Aorta (tissue), 5 donors: ENCODE measurements at places on chromosomes 4 and X. TPM values are rescaled to one million over a fixed set of nuclear protein-coding genes. Genes with fewer than 3 reads are reported as not detected.

The SLC7A11 gene
- total RNA-seq = 1.5 TPM

The C4orf54 gene
- 1.3 TPM for total RNA-seq

The F8 gene
- total RNA-seq = 49.9 TPM

DNA sequence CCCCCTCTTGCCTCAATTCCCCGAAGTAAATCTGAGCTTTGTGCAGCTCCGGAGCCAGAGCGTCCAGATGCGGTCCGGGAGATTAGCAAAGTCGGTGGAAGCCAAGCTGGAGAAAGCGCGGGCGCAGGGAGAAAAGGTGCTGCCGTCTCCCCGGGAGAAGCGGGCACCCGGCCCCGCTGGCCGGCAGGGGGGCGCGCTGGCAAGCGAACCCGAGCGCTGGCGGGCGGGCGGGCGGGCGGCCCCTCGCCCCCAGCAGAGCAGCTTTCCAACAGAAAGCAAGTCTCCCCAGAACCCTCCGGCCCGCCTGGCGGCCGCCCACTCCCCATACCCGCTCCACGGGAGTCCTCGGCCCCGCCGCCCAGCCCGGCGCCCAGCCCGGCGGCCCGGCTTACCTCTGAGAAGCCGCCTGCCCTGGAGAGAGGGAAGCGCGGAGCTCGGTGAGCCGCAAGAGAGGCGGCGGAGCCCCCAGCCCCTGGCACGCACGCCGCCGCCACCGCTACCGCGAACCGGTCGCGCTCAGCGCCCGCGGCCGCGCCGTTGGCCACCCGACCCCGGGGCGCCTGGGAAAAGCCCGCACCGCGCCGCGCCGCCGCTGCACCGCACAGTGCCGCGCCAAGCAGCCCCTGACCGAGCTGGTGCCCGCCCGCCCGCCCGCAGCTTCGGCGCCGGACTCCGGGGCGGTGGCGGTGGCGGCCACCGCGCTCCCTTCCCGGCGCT lies 529 bp upstream of the CITED1 start:
- H3K27me3 ChIP-seq = no peaks in the 10 kb centered on the region
- no peaks in the 10 kb centered on the region for H3K4me1 ChIP-seq
- H3K36me3 ChIP-seq = no peaks in the 10 kb centered on the region
- peak overlapping the region; percentile 88 for H3K4me3 ChIP-seq
- H3K27ac ChIP-seq = no peak overlapping the region
- DNase-seq = no peak

DNA sequence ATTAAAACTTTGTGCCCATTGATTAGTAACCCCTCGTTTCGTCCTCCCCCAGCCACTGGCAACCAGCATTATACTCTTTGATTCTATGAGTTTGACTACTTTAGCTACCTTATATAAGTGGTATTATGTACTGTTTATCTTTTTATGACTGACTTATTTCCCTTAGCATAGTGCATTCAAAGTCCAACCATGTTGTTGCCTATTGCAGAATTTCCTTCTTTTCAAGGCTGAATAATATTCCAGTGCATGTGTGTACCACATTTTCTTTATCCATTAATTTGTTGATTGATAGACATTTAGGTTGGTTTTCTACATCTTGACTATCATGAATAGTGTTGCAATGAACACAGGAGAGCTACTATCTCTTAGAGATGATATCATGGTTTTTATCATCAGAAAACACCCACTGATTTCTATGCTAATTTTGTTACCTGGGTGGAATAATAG lies 3.2 kb downstream of the ALB start:
- H3K27ac ChIP-seq = no peak overlapping the region
- H3K27me3 ChIP-seq = no peaks in the 10 kb centered on the region
- H3K4me3 ChIP-seq = no peak overlapping the region

DNA sequence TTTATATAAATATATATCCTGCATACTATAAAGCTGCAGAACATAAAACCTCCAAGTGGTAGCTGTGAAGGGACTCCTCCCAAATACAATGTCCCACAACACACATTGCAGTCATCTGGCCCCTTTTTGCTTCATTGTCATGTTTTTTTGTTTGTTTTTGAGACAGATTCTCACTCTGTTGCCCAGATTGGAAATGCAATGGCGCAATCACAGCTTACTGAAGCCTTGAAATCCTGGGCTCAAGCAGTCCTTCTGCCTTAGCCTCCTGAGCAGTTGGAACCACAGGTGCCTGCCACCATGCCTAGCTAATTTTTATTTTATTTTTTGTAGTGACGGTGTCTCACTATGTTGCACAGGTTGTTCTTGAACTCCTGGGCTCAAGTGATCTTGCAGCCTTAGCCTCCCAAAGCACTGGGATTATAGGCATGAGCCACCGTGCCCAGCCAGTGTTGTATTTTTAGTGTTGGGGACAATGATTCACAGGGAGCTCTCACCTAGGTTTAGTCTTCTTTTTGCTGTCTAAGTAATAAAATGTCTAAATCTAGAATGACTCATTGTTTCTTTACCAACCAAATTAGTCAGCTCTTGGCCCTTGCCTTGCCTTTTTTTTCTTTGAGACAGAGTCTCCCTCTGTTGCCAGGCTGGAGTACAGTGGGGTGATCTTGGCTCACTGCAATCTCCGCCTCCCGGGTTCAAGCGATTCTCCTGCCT lies 24.0 kb upstream of the XIAP start:
- no peak for DNase-seq
- no peaks in the 10 kb centered on the region for H3K27me3 ChIP-seq
- H3K4me3 ChIP-seq = no peak overlapping the region
- no peaks in the 10 kb centered on the region for H3K36me3 ChIP-seq
- no peak overlapping the region for H3K27ac ChIP-seq
- no peaks in the 10 kb centered on the region for H3K4me1 ChIP-seq

DNA sequence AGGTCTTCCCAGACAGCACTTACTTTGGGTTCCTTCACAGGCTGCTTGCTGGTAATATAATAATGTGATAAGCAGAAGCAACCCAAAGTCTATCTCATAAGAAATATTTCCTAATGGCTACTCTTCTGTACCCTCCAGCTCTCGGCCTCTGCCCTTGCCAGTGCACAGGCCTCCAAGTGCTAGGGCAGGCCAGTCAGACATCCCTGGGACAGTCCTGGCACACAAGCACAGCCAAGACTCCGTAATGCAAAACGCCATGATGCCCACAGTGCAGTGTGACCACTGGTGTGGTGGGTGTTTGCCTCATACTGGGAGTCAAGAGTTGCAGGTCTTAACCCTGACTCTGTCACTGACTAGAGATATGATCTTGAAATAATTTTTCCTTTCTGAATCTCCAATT lies 35.1 kb downstream of the RNF150 start:
- H3K4me3 ChIP-seq = no peak overlapping the region
- no peaks in the 10 kb centered on the region for H3K27me3 ChIP-seq
- DNase-seq = no peak
- H3K4me1 ChIP-seq = no peaks in the 10 kb centered on the region
- H3K36me3 ChIP-seq = no peaks in the 10 kb centered on the region
- no peak overlapping the region for H3K27ac ChIP-seq

DNA sequence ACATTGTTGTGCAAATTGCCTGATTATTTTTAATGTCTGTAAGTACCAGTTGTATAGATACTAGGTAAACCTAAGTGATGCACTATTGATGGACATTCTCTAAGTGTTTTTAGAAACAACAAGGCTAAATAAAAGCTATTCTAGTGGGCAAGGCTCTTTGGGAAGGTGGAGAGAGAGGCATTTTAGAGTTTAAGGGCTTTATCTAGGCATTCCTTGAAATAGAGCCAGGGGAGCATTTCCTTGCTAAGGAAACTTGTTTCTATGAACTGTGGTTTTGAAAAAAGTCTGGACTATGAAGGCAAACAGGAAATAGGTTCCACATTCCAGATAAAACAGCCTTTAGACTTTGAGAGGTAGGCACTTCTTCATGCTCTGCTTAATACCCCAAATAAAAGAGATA lies 23.8 kb downstream of the BMX start:
- no peaks in the 10 kb centered on the region for H3K4me1 ChIP-seq
- H3K4me3 ChIP-seq = no peak overlapping the region
- no peak overlapping the region for H3K27ac ChIP-seq
- H3K36me3 ChIP-seq = no peaks in the 10 kb centered on the region
- DNase-seq = no peak

- H3K4me3 ChIP-seq = no peak overlapping the region
- no peak overlapping the region for H3K27ac ChIP-seq
- H3K36me3 ChIP-seq = no peaks in the 10 kb centered on the region
- DNase-seq = no peak
Observed at GRCh38 chr4:88137112-88137511, 21.3 kb downstream of the ABCG2 start.

GRCh38 chrX:135416546-135416945 lies 5.2 kb upstream of the SMIM10L2A start:
- H3K4me1 ChIP-seq = no peaks in the 10 kb centered on the region
- no peaks in the 10 kb centered on the region for H3K27me3 ChIP-seq
- H3K27ac ChIP-seq = no peak overlapping the region
- no peak for DNase-seq
- no peak overlapping the region for H3K4me3 ChIP-seq
- no peaks in the 10 kb centered on the region for H3K36me3 ChIP-seq

DNA sequence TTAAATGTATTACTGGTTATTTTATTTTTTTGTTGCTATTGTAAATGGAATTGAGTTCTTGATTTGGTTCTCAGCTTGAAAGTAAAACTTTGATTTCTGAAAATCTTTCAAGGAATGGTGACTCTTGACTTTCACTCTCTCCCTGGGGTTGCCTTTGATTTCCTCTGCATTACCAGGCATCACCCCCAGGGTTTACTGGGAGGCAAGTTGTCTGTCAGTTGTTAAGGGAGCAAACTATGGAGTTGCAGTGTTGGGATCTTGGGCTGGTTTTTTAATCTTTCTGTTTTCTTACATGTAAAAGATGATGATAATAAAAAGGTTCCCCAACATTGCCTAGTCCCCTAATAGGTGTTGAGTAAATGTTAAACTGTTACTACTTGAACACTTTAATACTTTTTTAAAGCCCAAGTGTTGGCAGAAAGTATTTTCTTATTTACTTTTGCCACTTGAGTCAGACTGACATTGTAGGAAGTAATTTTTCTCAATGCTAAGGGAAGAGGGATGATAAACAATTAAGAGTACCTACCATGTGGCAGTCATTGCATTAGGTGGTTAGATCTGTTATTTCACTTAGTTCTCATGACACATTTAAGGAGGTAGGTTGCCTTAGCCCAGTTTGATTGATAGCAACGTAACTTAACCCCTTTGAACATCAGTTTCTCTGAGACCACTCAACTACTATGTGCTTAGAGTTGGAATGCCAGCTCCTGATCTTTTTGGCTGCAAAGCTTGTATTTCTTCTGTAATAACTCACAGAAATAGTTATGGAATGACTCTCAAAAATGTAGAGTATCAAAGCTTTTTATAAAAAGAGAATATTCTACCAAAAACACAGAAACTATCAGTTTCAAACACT lies 67.1 kb downstream of the DCLK2 start:
- H3K27me3 ChIP-seq = no peaks in the 10 kb centered on the region
- no peaks in the 10 kb centered on the region for H3K36me3 ChIP-seq
- H3K4me3 ChIP-seq = no peak overlapping the region
- peaks cover 2% of the 10 kb centered on the region for H3K4me1 ChIP-seq
- DNase-seq = no peak

DNA sequence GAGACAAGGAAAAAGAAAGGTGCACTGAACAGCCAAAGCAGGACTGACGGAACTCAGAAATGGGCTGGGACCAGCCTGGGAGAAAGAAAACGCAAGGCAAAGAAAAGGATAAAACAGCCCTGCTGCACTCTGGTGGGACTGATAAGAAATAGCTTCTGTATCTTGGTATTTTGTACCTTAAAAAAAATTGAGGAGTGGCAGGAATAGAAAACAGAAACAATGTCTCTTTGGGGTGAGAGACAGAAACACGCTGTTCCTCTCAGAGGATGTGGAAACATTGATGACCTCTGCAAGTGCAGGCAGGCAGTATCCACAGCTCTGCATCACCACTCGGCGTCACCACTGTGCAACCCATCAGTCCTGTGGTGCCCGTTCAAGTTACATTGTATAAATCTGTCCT lies 152.5 kb upstream of the SPRY1 start:
- no peaks in the 10 kb centered on the region for H3K4me1 ChIP-seq
- no peaks in the 10 kb centered on the region for H3K27me3 ChIP-seq
- DNase-seq = peak; percentile 48
- no peak overlapping the region for H3K4me3 ChIP-seq

- no peaks in the 10 kb centered on the region for H3K27me3 ChIP-seq
- peak; percentile 79 for DNase-seq
- H3K4me3 ChIP-seq = no peak overlapping the region
- H3K36me3 ChIP-seq = no peaks in the 10 kb centered on the region
- H3K27ac ChIP-seq = no peak overlapping the region
Observed at GRCh38 chrX:68832101-68832416, 3.2 kb downstream of the EFNB1 start.

GRCh38 chr4:6372649-6373525 lies 99.5 kb downstream of the PPP2R2C start:
- no peaks in the 10 kb centered on the region for H3K4me1 ChIP-seq
- no peaks in the 10 kb centered on the region for H3K36me3 ChIP-seq
- DNase-seq = no peak
- H3K27ac ChIP-seq = no peak overlapping the region
- H3K4me3 ChIP-seq = no peak overlapping the region
- no peaks in the 10 kb centered on the region for H3K27me3 ChIP-seq

DNA sequence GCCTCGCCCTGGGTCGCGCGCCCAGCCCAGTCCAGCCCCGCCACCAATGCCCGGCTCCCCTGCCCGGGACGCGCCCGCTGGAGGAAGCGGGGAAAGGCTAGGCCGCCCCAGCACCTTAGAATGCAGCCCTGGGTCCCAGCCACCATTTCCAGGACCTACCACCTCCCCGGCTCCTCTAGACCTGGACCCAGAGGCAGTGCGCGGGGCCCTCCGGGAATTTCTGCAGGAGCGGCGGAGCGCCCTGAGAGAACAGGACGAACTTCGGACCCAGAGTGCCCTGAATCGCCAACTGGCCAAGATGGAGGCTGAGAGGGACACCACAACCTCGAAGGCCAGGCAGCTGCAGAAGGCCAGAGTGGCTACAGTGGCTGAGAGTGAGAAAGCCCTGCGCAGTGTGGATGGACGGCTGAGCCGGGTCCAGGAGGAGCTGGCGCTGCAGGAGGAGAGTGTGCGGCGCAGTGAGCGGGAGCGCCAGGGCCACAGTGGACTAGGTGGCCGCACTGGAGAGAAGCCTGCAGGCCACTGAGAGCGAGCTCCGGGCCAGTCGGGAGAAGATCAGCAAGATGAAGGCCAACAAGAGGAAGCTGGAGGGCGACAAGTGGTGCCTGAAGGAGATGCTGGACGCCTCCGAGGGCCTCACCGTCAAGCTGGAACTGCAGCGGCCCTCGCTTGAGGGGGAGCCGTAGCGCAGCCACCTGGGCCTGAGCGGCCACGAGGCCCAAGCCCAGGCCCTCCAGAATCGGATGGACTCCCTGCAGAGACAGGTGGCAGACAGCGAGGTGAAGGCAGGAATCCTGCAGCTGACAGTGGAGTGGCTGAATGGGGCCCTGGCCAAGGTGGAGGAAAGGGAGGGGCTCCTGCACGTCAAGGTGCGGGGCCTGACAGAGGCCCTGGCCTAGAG lies 15.5 kb downstream of the SMIM10L2A start:
- H3K36me3 ChIP-seq = no peaks in the 10 kb centered on the region
- H3K4me3 ChIP-seq = no peak overlapping the region
- H3K4me1 ChIP-seq = no peaks in the 10 kb centered on the region
- H3K27ac ChIP-seq = no peak overlapping the region
- H3K27me3 ChIP-seq = no peaks in the 10 kb centered on the region
